ENCODE measurements at places on chromosomes 6 and 20. TPM values are rescaled to one million over a fixed set of nuclear protein-coding genes. Genes with fewer than 3 reads are reported as not detected.

NR2E1 gene
- total RNA-seq, result not detected

BACH2 gene
- 1.2 TPM for total RNA-seq

APCDD1L gene
- total RNA-seq, result 0.34 TPM

CD40 gene
- 14.0 TPM for total RNA-seq

SLC26A8 gene
- not detected for total RNA-seq

ACTL10 gene
- 4.0 TPM for total RNA-seq

NKX2-2 gene
- not detected for total RNA-seq

CCN2 gene
- total RNA-seq, result 551 TPM

EYA2 gene
- total RNA-seq, result not detected

ANKEF1 gene
- total RNA-seq, result 1.8 TPM

SLC32A1 gene
- not detected for total RNA-seq

TSHZ2 gene
- total RNA-seq, result 0.63 TPM

SLC12A5 gene
- 2.2 TPM for total RNA-seq

ADGRF4 gene
- 0.10 TPM for total RNA-seq

ESR1 gene
- total RNA-seq, result not detected

DEFB124 gene
- not detected for total RNA-seq

FGD2 gene
- total RNA-seq, result not detected

CRIP3 gene
- total RNA-seq, result not detected

GPR6 gene
- not detected for total RNA-seq

COL9A3 gene
- 1.8 TPM for total RNA-seq

COL12A1 gene
- 49.3 TPM for total RNA-seq

DDX27 gene
- total RNA-seq, result 26.3 TPM

ELOVL4 gene
- total RNA-seq, result 2.6 TPM

BPIFB2 gene
- total RNA-seq, result not detected

OR2J3 gene
- not detected for total RNA-seq

SDCBP2 gene
- total RNA-seq, result 4.4 TPM

TPBG gene
- total RNA-seq, result 19.0 TPM

TSPO2 gene
- total RNA-seq, result not detected

GSS gene
- total RNA-seq, result 69.8 TPM

TMEM74B gene
- 0.76 TPM for total RNA-seq

ERMARD gene
- 9.5 TPM for total RNA-seq

TCP11 gene
- total RNA-seq, result 0.41 TPM

FAM83C gene
- not detected for total RNA-seq

All from glomerular endothelial cell (primary cell).